DMS79 (cell line): ENCODE measurements at places on chromosomes 7 and 10.

DNA sequence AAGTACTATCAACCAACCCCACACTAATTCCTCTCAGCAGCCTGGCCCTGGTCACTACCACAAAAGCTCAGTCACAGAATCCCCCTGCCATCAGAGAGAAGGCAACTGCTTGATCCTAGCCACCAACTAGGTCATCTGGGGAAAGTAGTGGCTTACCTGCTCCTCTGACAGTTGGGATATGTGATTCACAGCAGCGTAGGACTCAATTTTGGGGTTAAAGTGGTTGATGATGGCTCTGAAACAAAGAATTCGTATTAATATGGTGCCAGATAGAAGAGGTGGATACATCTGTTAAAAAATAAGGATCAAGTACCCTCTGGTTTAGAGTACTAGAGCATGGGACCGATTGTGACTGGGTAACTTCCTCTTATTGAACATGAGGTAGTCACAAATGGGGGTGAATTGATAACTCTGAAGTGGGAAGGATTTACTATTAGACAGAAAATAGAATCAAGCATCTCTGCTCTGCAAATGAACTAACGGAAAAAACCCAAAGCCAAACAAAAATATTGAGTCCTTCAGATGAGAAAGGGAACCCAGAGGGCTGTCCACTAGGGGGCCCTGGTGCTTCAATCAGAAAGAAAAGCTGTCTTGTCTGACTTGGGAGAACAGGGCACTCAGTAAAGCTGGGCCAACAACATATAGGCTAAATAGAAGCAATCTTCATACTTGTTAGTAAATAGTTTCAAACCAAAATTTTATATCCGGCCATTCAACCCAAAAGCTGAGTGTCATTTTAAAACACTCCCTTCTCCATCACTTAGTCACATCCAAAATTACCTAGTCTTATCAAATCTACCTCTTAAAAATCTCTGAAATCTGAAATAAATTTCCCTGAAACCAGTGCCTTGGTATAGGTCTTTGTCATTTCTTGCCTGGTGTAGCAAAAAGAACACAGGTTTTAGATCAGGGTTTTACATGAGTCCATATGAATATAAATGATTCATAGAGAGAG is 45.9 kb upstream of the KCNIP2 start:
- peak; percentile 3 for DNase-seq

DNA sequence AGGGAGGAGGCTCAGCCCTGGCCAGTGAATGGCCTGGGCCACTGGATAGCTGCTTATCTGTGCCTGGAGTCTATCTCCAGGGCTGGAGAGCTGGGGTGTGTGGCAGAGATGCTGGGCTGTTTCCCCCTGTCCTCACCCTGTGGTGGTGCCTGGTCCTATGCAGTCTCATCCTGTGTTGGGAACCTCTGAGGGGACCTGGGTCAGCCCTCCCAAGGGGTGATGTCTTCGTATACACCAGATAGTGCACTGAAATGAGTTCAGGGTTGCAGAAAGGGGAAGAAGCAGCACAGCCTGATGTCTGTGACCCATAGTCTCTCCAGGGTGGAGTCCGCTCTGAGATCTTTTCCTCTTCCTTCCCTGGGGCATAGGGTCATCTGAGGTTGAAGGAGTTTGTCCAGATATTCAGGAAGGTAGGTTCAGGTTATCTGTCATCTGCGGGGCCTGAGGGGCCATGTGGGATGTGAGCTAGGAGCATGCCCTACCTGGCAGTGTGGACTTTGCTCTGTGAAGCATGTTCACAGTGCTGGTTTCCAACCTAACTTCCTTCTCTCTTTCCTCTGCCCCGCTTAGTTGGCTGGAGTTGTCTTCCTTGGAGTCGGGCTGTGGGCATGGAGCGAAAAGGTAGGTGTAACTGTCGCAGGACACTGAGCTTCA is 33.4 kb upstream of the SH2D4B start:
- no peak for DNase-seq

GRCh38 chr10:22477334-22478287 is 132.3 kb downstream of the SPAG6 start:
- DNase-seq, result no peak

DNA sequence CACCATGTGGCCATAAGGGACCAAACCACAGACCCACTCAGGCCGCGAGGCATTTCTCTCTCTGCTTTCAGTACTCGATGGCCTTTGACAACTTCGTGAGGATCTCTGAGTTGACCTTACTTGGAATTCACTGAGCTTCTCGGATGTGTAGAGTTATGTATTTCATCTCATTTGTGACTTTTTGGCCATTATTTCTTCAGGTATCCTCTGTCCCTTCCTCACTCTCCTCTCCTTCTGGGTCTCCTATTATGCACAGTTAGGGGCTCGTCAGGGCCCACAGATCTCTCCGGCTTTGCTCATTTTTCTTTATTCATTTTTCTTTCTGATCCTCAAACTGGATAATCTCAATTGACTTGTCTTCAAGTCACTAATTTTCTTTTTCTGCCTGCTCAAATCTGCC is 16.6 kb upstream of the FOXL3 start:
- no peak for DNase-seq

GRCh38 chr7:26759108-26759507 is 105.3 kb downstream of the SKAP2 start:
- no peak for DNase-seq

DNA sequence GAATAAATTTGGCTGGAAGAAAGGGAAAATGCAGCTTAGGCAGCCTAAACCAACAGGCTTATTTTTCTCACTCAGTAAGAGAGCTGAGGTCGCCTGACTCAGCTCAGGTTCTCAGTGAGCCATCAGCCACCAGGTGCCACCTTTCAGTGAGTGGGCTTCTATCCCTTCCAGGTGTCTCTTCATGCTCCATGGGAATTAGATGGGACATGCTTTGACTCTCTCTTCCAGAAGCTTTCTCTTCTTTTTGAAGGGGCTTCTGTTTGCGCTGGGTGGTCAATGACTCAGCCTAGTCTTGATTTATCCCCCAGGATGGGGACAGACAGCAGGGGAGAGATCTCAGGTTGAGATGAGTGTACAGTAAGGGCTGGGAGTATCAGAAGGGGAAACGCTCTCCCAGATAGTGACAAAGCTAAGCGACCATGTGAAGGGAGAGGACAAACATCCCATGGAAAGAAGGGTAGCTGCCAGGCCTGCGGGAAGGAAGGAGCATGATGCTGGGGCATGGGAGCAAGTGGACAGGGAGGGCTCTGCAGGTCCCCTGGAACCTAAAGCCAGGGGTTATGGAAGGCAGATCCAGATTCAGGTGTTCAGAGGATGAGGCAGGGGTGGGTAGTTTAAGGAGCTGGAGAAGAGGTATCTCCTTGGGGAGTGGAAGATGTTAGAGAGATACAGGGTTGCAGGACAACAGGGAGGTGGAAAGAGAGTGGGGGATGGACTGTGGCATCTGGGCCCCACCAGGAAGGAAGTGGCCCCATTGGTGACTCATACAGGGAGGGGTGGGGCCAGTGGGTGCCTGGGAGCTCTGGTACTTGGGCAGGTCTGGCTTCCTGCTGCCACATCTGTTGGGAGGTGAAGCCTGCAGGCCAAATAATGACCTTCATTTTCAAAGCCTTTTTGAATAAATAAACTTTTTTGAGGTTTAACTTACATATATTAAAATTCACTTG is 32.5 kb downstream of the OGDH start:
- peak; percentile 80 for DNase-seq

GRCh38 chr10:62618054-62618453 is 186.5 kb upstream of the ADO start:
- DNase-seq, result no peak

DNA sequence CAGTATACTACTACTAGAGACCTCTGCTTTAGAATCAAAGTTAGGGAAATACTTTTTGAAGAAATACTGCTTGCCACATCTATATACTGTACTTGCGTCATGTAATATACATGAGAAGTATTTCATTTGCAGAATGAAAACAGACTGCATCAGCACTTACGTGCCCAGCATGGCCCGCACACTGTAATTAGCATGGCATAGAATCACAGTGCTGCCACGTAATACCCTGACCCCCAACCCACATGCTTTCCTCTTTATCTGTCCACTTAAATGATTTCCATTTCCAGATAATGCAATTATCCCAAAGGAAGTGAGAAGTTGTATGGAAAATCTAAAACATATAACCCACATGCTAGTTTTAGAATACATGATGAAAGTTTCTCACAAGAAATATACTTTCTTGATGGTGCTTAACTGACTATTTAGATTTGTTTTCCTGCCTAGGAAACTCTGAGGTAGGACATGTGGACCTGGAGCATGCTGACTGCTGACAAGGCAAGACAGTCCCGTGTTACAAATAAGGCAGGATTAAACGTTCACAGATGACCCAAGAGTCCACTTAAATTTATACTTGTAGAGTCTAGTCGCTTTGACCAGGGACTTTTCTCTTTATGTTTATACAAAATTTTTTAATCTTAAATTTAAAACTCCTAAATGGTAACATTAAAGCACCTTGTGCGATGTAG is 12.6 kb downstream of the USP6NL start:
- no peak for DNase-seq

GRCh38 chr10:106175760-106176377 is 988.6 kb downstream of the SORCS1 start:
- DNase-seq, result no peak

GRCh38 chr10:72308320-72308987 is 34.7 kb downstream of the DDIT4 start:
- no peak for DNase-seq

DNA sequence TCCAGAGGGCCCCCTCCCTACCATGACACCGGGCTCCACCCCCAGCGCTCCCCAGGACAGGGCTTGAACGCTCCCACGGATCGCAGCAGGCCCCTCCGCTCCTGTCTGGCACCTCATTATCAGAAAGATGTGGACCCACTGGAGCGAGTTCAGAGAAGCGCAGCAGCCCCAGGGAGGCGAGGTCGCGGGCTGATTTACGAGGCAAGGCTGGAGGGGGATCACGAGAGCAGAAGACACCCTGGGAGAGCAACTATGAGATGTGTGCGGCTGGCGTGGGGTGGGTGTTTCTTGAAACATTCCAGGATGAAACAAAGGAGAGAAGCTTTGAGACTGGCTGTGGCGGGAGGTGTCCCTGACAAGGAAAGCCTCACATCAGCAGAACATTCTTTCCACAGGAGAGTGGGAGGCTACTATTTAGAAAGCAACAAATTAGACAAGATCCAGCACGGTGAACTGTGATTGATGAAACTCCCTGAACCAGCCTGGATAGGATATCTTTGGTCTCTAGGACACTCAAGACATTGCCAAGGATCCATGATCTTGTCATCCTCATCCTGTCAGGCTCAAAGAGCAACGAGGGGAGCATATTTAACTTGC is 66.0 kb downstream of the JCAD start:
- DNase-seq, result no peak

DNA sequence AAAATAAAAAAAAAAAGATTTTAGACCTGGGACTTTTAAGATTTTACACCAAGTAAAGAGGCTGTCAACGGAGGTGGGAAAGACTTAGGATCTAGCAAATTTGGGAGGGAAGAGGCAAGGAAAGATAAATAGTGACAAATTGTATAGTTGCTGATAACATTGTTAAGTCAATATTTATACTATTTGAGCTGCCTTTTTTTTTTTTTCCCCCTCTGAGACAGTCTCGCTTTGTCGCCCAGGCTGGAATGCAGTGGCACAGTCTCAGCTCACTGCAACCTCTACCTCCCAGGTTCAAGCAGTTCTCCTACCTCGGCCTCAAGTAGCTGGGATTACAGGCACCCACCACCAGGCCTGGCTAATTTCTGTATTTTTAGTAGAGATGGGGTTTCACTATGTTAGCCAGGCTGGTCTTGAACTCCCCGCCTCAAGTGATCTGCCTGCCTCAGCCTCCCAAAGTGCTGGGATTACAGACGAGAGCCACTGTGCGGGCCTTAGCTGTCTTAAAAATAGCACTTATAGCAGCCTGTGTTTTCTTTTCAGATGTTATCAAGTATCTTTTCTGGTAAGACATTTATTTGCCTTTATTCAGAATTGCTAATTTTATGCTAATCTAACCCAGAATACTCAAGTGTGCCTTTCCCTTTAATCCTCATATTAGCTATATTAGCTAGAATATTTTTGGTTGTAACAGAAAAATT is 94.5 kb downstream of the MMRN2 start:
- DNase-seq, result no peak

DNA sequence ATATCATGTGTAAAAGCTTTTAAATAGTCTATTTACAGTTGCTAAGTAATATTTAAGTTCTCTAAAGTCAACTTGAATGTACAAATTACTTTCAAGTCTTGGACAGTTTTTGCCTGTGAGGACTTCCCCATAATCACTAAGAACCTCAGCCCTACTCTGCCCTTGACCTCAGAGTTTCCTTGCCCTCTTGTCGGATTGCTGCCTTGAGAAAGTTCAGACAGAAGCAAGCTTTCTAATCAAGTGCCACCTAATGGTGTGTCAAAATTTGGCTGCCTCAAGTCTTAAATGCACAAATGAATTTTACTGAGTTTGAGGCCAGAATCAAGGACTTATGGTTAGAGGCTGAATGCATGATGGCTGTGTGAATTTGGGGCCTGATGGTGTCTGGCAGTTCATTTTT is 88.3 kb upstream of the KAT6B start:
- DNase-seq, result no peak

DNA sequence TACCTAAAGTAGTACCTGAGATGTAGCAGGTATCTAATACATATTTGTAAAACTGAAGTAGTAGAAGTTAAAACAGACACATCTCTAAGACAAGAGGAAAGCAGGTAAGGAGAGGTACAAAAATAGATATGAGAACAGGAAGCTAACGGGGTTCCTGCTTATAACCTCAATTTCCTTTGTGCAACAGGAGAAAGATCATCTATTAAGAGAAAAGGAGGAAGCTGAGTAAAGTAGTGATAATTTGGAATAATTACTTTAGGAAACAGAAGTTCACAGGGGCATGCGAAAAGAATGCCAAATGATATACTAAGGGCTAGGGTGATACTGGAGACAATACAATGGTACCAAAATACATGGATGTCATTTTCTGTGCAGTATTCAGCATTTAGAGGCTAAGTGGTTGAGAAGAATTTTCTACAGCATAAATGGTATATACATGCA is 108.7 kb downstream of the NRBF2 start:
- no peak for DNase-seq

GRCh38 chr10:121157998-121158397 is 306.8 kb downstream of the WDR11 start:
- no peak for DNase-seq

DNA sequence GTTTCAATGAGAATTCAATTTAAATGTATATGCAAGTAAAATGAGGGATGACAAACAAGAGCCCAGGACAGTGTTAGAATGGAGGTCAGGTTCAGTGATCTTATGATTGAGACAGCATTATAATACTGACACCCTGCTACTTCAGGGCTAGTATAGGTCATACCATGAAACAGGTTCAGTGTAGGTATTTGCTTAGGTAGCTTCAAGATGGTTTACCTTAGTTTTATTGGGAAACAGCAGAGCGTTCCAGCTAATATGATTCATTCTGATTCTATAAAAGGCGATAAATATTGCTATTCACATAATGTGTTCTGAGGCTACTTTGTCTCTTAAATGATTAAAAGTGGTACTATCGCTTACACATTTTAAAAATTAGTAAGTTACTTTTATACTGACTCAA is 203.3 kb downstream of the PPP1R9A start:
- no peak for DNase-seq

DNA sequence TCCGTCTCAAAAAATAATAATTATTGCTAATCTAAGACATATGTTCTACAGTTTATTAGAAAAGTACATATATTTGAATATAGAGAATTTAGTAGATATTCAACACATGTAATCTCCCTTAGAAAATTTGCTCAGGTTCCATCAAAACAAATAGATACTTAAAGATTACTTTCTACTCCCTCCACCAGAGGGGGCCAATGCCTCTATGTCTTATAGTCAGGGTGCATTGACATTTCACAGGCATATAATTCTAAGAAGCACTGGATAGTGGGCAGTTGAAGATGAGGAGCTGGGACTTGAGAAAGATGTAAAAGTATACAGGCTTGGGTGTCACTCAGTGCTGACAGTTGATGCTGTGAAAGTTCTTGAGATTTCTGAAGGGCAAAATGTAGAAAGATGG is 301.6 kb upstream of the HPS1 start:
- DNase-seq, result no peak
